Activated T-cell treated with anti-CD3 and anti-CD28 coated beads, Interleukin-2, amount 50 U/mL, for 4 hours (primary cell): ENCODE measurements at places on chromosomes 12 and 14.

GRCh38 chr12:131565267-131566015 lies 145.4 kb upstream of the SFSWAP start:
- no peak for DNase-seq

- no peak for DNase-seq
Observed at GRCh38 chr14:104981699-104982541, 3.7 kb upstream of the CLBA1 start.

GRCh38 chr12:49887536-49888401 lies 15.9 kb downstream of the FAIM2 start:
- no peak for DNase-seq

GRCh38 chr12:6963016-6963731 lies 7.3 kb downstream of the PHB2 start:
- DNase-seq, result peak; percentile 12

DNA sequence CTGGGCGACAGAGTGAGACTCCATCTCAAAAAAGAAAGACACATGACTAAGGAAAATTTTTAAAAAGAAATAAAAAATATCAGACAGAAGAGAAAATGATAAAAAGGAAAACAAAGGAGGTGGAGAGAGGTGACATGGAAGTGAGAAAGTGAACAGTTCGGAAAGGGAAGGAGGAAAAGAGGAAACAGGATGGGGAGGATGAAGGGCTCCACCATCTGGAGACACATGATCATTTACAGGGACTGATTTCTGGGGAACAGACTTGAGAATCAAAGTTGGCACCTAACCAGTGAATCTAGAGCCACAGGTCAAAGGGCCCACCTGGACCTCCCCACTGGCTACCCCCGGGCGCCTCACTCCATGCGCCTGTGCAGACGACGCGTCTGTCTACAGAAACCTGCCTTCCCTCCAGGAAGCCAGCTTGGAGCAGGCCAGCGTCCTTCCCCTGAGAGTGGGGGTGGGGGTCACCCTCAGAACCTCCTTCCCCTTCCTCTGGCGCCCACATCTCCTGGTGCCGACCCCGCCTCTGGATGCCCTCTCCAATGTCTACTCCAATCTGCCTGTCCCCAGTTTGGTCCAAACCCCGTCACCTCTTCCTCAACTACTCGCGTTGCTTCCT lies 60.5 kb downstream of the AMN start:
- DNase-seq, result no peak

DNA sequence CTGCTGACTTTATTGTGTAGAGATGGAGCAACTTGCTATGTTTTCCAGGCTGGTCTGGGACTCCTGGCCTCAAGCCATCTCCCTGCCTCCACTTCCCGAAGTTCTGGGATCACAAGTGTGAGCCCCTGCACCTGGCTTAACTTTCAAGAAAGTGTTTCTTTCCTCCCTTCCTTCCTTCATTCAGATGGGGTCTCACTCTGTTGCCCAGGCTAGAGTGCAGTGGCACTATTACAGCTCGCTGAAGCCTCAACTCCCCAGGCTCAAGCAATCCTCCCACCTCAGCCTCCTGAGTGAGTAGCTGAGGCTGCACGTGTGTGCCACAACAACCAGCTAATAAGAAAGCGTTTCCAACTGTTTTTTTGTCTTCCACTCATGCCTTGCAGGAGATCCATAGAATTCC lies 185.6 kb upstream of the AMIGO2 start:
- DNase-seq, result no peak

- no peak for DNase-seq
Observed at GRCh38 chr14:77059276-77059915, 30.9 kb upstream of the IRF2BPL start.

GRCh38 chr12:46787496-46788055 lies 38.2 kb downstream of the SLC38A4 start:
- no peak for DNase-seq

- DNase-seq, result no peak
Observed at GRCh38 chr14:37594971-37595808, at the start of the genes FOXA1 and TTC6. Gene FOXA1 (minus strand): TSS chr14:37595249. CDS start chr14:37594972, 277 bp downstream. Gene TTC6 (plus strand): TSS chr14:37595629. CDS start chr14:37622065, 26,436 bp downstream.

GRCh38 chr12:74984631-74985030 lies 225.0 kb downstream of the KCNC2 start:
- DNase-seq, result no peak

- DNase-seq, result no peak
Observed at GRCh38 chr14:53591816-53592215, 364.8 kb downstream of the BMP4 start.

DNA sequence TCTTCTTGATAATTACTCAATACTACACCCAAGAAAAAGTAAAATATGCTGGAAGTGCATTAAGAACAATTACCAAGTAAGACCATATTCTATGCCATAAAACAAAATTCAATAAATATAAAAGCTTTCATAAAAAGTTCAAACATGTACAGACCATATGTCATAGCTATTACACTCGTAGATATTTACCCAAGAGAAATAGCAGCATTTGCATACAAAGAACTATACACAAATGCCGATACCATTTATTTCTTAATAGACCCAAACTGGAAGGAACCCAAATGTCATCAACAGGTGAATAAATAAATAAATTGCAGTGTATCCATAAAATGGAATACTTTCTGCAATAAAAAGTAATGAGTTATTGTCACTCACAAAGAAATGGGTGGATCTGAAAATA lies 78.3 kb upstream of the SLC16A7 start:
- DNase-seq, result no peak

- no peak for DNase-seq
Observed at GRCh38 chr14:89190765-89191513, 226.1 kb downstream of the FOXN3 start.

DNA sequence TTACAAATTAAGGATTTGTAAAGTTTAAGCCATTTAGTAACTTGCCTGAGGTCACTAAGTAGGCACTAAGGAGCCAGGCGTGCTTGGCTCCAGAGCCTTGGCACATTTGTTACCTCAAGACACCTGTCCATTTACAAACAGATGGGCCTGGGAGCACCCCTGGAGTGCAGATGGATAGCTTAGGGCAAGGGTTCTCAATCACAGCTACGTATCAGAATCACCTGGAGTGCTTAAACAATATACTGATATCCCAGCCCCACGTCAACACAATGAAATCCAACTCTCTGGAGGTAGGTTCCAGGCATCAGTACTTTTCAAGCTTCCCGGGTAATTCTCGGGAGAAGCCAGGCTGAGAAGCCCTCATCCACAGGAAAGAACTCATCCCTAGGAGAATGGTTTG lies 45.4 kb downstream of the SLC8A3 start:
- DNase-seq, result no peak

- DNase-seq, result no peak
Observed at GRCh38 chr14:96888158-96888557, 91.0 kb downstream of the VRK1 start.

DNA sequence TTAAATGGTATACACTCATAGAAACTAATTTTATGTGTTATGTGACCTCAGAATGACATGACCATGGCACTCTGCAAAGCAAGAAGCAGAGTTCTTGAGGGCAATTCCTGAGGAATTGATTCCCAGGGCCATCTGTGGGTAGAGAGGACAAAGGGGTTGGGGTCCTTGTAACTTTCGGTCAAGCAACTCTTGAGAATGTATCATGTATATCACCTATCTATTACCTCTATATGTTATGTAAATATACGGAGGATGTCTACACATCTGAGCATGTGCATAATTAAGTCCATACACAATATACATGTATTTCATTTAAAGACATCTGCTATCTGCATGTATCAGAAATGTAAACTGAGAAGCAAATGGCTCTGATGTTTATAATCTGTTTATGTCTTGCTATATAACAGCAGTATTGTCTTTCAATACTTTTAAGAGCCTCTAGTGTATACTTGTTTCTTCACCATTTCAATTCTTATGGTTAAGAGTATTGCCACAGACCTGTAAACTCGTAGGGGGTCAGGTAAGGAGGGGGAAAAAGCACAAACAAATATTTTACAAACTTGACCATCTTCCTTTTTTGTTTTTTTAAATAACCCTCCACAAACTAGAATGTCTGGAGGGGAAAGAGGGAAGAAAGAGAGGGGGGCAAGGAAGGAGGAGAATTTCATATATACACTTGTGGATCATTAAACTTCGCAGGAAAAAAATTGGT lies 4.5 kb downstream of the FOXA1 start:
- DNase-seq, result no peak

DNA sequence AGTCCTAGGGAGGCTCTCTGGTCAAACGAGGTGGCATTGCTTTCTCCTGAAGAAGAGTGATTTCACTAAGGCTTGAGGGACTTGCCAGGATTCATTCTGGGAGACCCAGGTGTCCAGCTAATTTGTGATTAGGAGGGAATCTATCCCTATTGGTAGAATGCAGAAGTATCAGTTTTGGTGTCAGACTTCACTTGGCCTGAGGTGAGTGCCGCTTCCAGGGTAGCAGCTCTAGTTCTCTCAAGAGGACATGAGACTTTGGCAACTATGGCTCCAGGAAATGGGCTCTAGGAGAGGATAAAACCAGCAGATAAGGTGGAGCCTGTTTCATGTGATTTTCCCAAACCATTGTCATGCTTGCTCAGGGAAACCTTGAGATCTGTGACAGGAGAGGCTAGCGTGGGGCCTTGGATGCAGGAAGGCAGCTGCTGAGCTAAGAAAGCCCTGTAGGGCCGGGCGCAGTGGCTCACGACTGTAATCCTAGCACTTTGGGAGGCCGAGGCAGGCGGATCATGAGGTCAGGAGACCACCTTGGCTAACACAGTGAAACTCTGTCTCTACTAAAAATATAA lies 11.6 kb upstream of the TMEM117 start:
- DNase-seq, result no peak

- no peak for DNase-seq
Observed at GRCh38 chr14:92471919-92472318, 41.7 kb upstream of the RIN3 start.

GRCh38 chr12:11877869-11878780 lies 192.6 kb upstream of the BCL2L14 start:
- no peak for DNase-seq

DNA sequence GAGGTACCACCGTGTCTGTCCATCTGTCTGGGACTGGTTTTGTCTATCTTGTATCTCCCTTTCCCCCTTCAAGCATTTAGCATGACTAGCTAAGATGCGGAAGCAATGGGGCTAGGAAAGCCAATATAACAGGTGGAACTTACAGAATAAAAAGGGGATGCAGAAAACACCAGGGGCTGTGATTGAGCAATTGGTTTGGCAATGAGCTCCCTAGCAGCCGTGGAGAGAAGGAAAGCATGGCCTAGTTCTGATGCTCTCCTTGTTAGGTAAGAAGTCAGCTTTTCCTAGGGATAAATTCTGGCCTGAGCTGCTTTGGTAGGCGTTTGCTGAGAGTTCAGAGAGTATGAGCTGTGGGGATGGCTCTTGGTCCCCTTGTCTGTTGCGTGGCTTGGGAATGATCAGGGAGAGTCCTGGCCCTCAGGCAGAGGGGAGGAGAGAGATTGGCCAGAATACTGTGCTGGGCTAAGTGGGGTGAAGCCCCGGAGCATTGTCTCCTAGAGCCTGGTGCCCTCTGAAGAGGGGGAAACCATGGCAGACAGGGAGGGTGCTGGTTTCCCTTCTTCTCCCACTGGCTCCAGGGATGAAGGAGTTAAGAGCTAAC lies 7.1 kb downstream of the SETD1B start:
- DNase-seq, result no peak

DNA sequence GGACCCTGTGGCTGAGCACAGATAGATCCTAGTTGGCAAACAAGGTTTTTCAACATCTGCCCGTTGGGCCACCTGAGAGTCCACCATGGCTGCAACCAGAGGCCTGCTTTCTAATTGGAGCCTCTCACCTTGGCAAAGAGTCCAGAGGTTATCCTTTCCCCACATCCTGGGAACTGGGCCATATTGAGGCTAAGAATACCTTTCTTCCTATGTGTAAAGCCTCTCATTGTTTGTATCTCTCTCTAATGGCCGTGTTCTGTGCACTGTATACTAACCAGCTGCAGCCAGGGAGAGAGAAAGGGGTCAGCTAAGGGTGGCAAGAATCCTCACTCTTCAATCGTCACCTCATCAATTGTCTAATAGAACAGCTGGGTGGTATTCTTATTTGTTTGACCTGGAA lies 79.1 kb upstream of the ST8SIA1 start:
- no peak for DNase-seq

DNA sequence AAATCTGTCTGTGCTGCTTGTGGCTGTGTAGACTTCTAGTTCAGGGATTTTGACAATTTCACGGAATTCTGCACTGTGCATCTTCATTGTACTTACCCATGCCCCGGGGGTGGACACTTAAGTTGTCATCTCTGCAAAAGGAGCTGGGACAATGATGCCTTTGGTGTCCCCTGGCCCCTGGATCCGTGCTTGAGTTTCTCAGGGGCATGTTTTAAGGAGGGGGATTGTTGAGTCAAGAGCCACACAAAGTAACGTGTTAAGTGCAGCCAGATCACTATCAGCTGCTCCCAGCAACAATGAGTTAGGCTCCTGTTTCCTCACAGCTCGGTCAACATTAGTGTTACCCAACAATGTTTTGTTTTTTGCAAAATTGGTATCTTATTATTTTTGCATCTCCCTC lies 305.0 kb upstream of the DIO3 start:
- DNase-seq, result no peak

GRCh38 chr14:32311294-32312009 lies 17.6 kb upstream of the AKAP6 start:
- no peak for DNase-seq

DNA sequence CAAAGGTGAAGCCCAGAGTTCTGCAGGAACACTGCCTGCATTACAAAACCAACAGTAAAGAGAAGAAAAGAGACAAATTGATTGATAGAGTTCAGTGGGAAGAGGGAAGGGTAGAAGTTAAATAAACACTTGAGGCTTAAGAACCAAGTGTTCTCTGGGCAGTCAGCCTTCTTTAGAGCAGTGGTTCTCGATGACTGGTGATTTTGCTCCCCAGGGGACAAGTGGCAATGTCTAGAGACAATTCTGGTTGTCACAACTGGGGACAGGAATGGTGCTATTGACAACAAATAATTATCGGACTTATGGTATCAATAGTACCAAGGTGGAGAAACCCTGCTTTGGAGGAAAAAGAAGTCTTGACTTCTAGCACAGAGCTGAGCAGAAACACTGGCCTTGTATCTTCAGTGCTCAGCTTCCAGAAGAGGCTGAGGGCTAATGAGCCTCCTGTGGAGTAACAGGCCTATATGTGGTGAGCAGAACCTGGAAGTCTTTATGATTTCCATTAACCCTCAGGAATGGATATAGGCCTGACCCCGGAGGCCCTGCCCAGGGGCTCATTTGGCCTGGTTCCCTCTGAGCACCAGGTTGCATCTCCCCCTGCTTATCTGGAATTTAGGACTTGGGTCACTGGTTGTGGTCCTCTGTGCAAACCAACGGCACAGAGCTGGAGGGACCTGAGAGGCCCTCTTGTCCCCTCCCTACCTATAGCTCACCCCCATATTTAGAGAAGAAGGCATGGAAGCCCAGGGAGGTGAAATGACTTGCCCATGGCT lies 204.6 kb upstream of the PWP1 start:
- DNase-seq, result no peak
